H9 (cell line): ENCODE measurements at places on chromosomes 7 and 10.

- DNase-seq = no peak
- H3K36me3 ChIP-seq = peaks cover 16% of the 10 kb centered on the region
- no peaks in the 10 kb centered on the region for H3K4me1 ChIP-seq
- no peak overlapping the region for H3K27ac ChIP-seq
- H3K4me3 ChIP-seq = no peak overlapping the region
These were observed 11.0 kb upstream of the PIP start for GRCh38 chr7:143120691-143121405.

DNA sequence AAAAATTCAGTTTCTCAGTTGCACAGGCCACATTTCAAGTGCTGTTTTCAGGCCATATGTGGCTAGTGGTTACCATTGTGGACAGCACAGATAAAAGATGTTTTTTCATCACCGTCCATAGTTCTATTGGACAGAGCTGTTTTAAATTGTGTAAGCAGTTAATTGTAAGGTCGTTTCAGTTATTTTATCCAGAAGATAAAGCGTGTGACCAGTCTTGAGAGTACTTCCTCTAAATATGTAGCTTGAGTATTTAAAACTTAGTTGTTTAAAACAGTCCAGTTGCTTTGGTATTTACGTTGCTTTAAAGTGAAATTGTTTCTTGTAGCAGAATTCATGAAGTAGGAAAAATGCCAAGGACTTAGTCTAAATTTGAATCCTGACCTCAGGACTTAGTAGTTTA, 66.9 kb downstream of the ZNRF2 start:
- H3K27ac ChIP-seq = no peak overlapping the region
- no peaks in the 10 kb centered on the region for H3K27me3 ChIP-seq
- peaks cover 4% of the 10 kb centered on the region; the same call in 1 of the 2 replicates for H3K36me3 ChIP-seq
- no peak for DNase-seq
- peaks cover 4% of the 10 kb centered on the region for H3K4me1 ChIP-seq

GRCh38 chr10:63286754-63287264, 153.7 kb downstream of the NRBF2 start:
- no peak overlapping the region for H3K4me3 ChIP-seq
- peaks cover 2% of the 10 kb centered on the region; the same call in 1 of the 2 replicates for H3K4me1 ChIP-seq
- DNase-seq = no peak
- H3K27ac ChIP-seq = no peak overlapping the region
- H3K27me3 ChIP-seq = no peaks in the 10 kb centered on the region
- no peaks in the 10 kb centered on the region for H3K36me3 ChIP-seq

DNA sequence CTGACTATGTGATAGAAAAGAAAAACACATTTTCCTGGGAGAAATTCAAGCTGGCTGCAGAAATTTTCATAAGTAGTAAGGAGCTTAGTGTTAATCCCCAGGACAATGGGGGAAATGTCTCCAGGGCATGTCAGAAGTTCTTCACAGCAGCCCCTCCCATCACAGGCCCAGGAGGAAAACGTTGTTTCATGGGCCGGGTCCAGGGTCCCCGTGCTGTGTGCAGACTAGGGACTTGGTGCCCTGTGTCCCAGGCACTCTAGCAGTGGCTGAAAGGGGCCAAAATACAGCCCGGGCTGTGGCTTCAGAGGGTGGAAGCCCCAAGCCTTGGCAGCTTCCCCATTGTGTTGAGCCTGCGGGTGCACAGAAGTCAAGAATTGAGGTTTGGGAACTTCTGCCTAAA, 99.0 kb upstream of the ASAH2 start:
- DNase-seq = no peak
- peaks cover 38% of the 10 kb centered on the region for H3K36me3 ChIP-seq
- H3K4me1 ChIP-seq = no peaks in the 10 kb centered on the region
- no peak overlapping the region for H3K27ac ChIP-seq
- H3K27me3 ChIP-seq = no peaks in the 10 kb centered on the region

- no peaks in the 10 kb centered on the region for H3K36me3 ChIP-seq
- H3K4me1 ChIP-seq = no peaks in the 10 kb centered on the region
- H3K27ac ChIP-seq = no peak overlapping the region
- DNase-seq = no peak
- H3K4me3 ChIP-seq = no peak overlapping the region
These were observed 88.4 kb downstream of the FAS start for GRCh38 chr10:89078724-89079672.

GRCh38 chr10:16923309-16923708, 106.1 kb upstream of the RSU1 start:
- no peak for DNase-seq
- no peak overlapping the region for H3K4me3 ChIP-seq
- H3K27me3 ChIP-seq = no peaks in the 10 kb centered on the region
- H3K4me1 ChIP-seq = no peaks in the 10 kb centered on the region; the same call in 1 of the 2 replicates
- no peak overlapping the region for H3K27ac ChIP-seq

GRCh38 chr10:114038819-114039218, 4.8 kb upstream of the ADRB1 start:
- no peak overlapping the region for H3K27ac ChIP-seq
- no peaks in the 10 kb centered on the region; the same call in 2 of the 3 replicates for H3K36me3 ChIP-seq
- H3K4me3 ChIP-seq = no peak overlapping the region
- no peak for DNase-seq
- H3K4me1 ChIP-seq = no peaks in the 10 kb centered on the region
- H3K27me3 ChIP-seq = peaks cover 8% of the 10 kb centered on the region; the same call in 1 of the 2 replicates
